ENCODE measurements at places on chromosomes 13 and 19.

GRCh38 chr13:99496184-99497142, 4.8 kb upstream of the TM9SF2 start:
- no peak for DNase-seq

GRCh38 chr19:10419646-10420443, 493 bp upstream of the PDE4A start:
- DNase-seq: no peak

GRCh38 chr19:29953352-29954247, 11.6 kb downstream of the URI1 start:
- no peak for DNase-seq

DNA sequence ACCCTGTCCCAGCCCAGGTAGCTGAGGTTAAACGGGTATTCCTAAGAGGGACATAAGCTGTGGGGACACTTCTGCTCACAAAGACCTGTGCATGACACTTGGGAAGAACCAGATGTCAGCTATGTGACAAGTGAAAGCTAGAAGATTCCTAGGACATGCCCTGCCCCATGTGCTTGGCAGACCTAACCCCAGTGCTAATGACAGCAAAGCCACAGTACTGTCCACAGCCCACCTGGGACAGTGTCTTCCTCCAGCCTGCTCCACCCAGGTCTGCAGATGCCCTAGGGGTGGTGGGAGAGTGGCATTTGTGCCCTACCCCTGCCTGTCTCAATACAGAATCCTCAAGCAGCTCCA, 18.4 kb upstream of the EPHX3 start:
- DNase-seq: no peak

DNA sequence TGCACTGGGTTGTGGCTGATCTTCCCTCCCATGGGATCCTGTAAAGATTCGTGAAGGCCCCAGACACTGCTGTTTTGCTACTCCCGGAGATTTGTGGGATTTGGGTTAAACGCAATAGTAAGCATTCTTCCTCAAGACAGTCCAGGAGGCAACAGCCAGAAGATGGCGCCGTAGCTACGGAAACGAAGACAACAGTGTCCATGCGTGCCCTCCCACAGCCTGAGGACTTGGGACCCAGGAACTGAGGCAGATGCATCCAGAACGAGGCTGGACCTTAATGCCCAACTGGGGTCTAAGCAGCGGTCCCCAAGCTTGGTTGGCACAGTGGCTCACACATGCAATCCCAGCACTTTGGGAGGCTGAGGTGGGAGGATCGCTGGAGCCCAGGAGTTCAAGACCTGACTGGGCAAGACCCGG, 57.6 kb upstream of the ZNF507 start:
- no peak for DNase-seq

DNA sequence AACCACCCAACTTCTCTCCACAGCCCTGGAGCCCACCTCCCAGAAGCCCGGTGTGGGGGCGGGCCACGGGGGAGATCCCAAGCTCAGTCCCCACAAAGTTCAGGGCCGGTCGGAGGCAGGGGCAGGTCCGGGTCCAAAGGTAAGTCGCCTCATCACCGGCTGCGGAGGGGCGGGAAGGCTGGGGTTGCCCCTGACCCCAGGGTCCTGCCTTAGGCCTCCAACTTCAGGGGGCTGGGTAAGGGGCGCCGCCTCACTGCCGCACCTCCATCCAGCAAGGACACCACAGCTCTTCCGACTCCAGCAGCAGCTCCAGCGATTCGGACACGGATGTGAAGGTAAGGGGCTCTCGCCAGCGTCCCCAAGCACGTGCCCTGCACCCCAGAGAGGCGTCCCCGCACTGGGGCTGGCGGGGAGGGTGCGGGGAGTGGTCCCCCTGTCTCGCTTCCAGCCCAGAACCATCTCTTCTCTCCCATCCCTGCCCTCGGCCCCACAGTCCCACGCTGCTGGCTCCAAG, 358 bp downstream of the C19orf33 start:
- no peak for DNase-seq

DNA sequence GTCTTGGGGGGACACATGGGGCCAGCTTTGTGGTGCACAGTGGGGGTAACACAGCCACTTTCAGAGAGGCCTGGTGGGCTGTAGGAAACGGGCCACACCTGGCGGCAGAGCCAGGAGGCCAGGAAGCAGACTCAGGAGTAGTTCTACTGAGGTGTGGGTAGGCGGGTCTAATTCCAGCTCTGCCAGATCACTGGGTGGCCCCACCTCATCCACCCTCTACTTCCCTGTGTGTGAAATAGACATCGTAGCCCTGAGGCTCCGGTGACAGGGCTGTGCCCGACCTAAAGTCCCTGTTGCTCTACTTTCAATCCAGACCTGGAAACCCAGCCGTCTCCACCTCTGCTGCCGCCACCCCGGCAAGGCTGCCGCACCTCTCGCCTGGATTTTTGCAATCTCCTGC, 4.0 kb downstream of the NKPD1 start:
- no peak for DNase-seq

DNA sequence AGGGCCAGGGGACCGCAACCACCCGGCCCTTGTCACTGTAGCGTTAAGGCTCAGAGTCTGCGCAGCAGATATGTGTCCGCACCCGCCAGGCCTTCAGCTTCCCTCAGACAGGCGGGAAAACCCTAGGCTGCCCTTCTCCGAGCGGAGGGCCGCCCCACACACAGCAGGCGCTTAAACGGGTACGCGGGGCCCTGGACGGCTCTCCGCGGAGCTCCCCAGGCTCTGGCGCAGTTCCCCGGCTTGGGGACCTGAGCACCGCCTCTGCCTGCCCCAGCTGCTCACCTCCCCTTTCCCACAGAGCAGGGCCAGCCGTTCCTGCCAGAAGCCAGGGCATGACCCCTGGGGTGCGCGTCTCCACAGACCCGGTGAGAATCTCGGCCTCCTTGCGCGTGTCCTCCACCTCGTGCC, 593 bp downstream of the ZNF135 start:
- DNase-seq: no peak

GRCh38 chr19:42023121-42023942, 29.3 kb upstream of the ATP1A3 start:
- DNase-seq: no peak

GRCh38 chr13:110713981-110714796, 689 bp downstream of the ING1 start:
- peak; percentile 37 for DNase-seq

GRCh38 chr13:33963895-33964294, 145.9 kb downstream of the RFC3 start:
- DNase-seq: no peak

DNA sequence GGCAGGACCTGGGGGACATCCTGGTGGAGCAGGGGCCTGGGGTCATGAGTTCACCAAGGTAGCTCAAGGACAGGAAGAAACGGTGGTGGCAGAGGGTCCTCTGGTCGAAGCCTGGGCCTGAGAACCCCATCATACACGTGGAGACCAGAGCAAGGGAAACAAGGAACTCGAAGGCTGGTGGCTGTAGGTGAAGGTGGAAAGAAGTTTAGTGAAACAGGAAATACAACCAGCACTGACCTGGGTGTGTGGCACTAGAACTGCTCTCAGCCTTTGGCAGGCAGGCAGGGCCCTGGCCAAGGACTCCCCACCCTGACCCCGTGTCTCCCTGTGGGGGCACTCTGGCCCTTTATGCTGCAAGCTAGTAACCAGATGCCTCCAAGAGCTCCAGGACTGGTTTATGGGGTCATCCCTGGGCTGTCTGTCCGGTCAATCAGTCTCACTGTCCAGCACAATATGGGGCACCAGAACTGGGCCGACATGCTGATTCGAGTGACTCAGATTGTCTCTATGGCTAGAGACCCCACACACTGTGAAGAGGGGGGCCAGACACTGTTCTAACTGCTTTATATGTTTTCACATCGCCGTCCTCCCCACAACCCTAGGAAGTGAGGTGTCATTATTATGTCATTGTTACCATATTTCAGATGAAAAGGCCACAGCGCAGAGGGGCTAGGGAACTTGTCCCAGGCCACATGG, 3.8 kb downstream of the COX6B2 start:
- no peak for DNase-seq

DNA sequence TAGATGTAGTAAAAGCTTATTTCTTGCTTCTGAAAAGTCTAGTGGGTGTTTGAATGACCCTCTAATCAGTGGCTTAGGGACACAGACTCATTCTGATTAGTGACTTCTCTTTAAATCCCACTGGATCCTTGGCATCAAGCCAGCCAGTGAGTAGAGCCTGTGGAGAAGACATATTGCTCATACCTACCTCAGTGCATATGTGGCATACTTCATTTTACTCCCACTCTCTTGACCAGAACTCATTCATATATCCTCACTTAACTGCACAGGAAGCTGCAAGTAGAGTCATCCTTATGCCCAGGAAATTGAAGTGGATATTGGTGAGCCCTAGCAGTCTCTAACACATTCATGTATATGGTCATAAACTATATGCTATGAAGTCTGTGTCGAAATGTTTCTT, 148.3 kb downstream of the PDS5B start:
- no peak for DNase-seq

- DNase-seq: no peak
Measured at GRCh38 chr19:47729799-47730520, 15.4 kb upstream of the NOP53 start.

- no peak for DNase-seq
Measured at GRCh38 chr19:17026706-17027534, at the start of gene CPAMD8. TSS of gene CPAMD8 (minus strand) at chr19:17026810. CDS start at chr19:17026642, 168 bp downstream.

- no peak for DNase-seq
Measured at GRCh38 chr19:35202722-35203688, 25.5 kb downstream of the FAM187B start.

GRCh38 chr13:22060187-22060586, 389.3 kb downstream of the FGF9 start:
- no peak for DNase-seq

- no peak for DNase-seq
Measured at GRCh38 chr19:43809762-43810696, 7.8 kb upstream of the LYPD5 start.

GRCh38 chr19:18157465-18158063, 4.6 kb downstream of the PIK3R2 start:
- DNase-seq: no peak

DNA sequence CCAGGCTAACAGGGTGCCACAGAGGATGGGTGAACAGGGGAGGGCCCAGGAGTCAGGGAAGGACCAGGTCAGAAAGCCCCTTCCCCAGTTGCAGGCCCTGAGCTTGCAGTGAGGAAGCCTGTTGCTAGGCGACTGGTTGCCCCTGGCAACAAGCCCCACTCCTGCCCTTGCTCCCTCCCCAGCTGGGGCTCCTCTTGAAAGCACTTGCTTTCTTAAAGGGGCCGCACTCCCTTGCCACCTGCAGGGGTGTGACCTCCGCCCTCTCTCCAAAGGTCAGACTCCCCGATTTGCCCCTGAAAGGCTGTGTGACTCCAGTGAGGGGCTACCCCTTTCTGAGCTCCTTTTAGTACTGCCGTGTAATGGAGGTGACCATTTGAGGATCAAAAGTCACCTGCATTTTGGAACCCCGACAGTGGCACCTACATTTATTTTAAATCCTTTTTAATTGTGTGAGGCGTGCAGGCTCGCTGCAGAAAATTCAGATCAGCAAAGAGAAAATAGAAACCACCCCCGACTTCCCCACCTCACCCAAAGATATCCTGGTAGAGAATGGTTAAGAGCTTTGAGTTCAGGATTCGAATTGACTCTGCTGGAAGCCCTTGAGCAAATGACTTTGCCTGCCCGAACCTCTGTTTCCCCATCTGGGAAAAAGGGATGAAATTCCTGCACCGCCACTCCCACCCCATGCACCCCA, 4.8 kb downstream of the FCHO1 start:
- DNase-seq: no peak

GRCh38 chr13:97932647-97933046, 20.8 kb upstream of the IPO5 start:
- DNase-seq: no peak

DNA sequence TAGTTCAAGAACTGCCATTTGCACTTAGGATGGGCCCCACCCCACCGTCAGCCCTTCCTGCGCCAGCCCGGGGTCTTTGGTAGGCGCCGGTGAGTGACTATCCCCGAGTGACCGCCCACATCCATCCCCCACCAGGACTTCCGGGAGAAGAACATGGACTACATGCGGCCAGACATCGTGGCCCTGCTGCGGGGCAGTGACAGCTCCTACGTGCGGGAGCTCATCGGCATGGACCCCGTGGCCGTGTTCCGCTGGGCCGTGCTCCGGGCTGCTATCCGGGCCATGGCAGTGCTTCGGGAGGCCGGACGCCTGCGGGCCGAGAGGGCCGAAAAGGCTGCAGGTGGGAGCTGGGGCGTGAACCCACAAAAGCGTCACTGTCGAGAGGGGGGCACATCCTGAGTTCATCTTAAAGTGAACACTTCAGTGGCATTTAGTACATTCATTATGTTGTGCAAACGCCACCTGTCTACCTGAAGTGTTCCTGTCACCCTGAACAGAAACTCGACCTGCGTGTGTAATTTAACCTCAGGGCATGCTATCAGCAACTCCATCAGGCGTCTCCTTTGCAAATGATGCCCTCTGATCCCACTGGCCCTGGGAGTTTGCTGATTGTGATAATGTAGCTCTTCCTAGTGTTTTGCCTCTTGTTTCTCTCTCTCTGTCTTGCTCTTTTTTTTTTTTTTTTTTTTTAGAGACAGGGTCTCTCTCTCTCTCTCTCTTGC, 42.4 kb upstream of the USE1 start:
- DNase-seq: no peak

DNA sequence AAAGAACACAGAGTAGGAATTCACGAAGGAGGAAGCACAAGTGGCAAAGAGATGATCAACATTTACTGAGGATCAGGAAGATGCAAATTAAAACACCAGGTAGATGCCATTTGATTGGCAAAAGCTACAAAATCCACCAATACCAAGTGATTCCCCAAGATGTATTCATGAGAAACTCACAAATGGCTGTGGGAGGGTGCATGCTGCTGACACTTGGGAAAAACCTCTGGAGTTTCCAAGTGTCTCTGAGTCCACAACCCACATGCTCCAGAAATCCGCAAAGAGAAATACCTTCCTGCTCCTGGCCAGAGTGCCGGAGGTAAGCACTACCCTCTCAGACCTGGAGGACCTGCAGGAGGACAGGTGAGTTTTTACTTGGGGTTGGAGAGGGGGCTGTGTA, 35.7 kb downstream of the ARRDC2 start:
- DNase-seq: no peak

DNA sequence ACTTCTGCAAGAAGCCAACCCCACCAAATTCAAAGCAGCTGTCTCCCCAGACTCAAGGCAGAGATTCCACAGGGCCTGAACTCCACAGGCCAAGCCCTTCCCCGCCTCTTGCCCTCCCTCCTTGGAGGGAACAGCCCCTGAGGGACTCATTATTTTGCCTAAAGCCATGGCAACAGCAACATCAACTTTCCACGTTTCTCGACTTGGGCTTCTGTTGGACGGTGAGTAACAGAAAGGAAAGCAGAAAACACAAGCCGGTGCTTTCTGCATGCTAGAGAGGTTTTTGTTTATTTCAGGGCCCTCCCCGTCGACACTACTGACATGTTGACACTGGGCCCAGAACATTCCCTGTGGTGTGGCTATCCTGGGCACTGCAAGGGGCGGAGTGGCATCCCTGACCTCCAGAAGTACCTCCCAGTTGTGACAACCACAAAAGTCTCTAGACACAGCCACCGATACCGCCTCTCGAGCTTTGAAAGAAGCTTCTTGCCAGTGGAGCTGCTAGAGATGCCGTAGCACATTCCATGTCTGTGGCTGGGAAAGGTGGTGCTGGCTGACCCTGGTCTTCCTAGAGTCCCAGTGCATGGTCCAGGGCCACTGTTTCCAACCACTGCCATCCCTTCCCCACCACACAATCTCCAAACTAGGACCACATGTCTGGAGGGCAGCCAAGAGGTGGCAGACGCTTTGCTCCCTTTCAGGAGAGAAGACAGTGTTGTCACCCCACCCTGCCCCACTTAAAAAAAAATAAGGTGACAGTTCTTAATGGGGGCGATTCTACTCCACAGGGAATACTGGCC, 12.8 kb downstream of the CAPS start:
- DNase-seq: no peak

GRCh38 chr19:48556163-48556562, 4.2 kb downstream of the SULT2B1 start:
- no peak for DNase-seq

Measured in stimulated activated CD4-positive, alpha-beta T cell treated with anti-CD3 and anti-CD28 coated beads, Interleukin-1b, Interleukin-23, amount 100 ng/mL, for 1 hour (primary cell).